Kasumi-1 (cell line): ENCODE measurements at places on chromosomes 2 and 18.

DNA sequence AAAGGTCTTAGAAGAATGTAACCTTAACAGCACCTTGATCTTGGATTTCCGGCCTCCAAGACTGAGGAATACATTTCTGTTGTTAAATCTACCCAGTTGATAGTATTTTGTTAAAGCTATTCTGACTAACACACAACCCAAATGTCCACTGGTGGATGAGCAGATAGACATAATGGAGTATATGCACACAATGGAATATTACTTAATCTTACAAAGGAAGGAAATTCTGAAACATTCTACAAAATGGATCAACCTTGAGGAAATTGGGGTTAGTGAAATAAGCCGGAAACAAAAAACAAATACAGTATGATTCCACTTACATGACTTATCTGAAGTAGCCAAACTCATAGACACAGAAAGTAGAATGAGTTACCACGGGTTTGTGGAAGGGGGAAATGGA, 168.7 kb downstream of the ZNF804A start:
- no peak for DNase-seq

GRCh38 chr18:59801576-59801975, 98.2 kb upstream of the PMAIP1 start:
- no peak for DNase-seq

DNA sequence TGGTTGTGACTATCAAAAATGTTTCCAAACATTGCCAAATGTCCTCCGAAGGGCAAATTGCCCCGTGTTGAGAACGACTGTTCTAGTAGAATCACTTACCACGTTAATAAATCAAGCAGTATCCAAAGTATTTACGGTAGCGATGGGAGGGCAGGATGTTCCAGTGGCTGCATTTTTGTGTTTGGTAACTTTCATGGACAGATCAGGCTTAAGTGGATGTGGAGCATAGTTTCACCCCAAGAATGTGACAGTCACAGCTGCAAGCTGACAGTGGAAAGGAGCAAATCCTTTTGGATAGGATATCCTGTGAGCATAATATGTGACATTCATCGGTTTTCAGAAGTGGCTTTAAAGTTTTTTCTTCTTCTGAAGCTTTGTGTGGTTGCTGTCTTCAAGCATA, 46.3 kb upstream of the DARS1 start:
- no peak for DNase-seq

DNA sequence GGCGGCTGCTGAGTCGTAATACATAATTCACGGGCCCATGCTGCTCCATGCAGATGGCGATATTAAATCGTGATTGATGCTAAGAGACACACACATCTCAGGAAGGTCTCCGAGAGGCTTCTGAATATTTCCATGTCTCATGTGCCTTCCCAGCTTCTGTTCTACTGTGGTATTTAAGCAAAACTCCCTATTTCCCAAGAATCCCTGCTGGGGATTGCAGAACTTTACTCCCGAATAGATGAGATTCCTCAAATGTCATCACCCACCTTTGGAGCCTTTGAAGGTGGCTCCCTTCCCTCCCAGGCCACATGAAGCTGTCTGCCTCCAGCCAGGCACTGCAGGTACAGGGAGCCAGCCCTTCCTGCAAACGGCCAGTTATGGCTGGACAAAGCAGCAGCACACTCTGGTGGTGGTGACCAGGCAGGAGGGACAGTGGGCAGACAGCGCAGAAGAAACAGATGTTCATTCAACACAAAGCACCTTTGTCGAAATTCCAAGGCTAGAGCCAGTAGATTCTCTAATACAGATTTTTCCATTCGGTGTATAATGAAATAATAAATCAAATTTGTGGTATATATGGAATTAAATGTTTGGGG, 14.1 kb downstream of the NRP2 start:
- no peak for DNase-seq

GRCh38 chr2:153068052-153068451, 349.6 kb downstream of the ARL6IP6 start:
- DNase-seq, result peak; percentile 53

GRCh38 chr2:151071382-151071781, 190.3 kb downstream of the RBM43 start:
- DNase-seq, result peak; percentile 30

DNA sequence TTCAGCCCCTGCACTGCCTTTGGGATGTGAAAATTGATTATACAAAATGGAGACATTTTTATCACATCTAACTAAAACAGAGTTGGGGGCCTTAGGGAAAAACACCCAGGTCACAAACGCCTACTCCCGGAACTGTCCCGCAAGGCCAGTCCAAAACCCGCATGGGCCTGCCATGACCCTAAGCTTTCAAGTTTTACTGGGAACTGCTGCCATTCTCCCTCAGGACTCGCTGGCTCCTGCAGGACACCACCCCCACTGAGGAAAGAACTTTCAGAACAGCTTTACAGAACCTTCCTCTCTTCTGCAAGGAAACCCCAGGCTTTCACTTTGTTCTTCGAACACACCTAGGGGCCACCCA, 320.4 kb upstream of the HS6ST1 start:
- no peak for DNase-seq

GRCh38 chr2:239394346-239394945, 6.4 kb downstream of the HDAC4 start:
- no peak for DNase-seq

DNA sequence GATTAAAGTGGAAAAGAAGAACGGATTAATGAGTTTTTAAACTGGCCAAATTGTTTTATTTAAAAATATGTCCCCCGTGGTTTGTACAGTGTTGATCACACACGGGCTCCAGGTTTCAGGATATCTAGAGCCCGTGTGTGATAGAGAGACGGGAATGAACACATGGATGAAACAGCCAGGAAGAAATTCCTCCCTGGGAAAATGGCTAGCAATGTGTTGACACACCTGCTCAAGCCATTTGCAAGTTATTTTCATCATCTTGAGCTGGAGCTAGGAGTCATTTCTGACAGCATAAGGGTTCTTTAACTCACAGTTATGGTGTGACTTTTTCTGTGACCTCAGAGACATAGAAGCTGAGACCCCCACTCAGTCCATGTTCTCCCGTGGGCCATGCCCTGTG, 81.6 kb downstream of the LRRFIP1 start:
- DNase-seq, result no peak

- no peak for DNase-seq
Measured at GRCh38 chr2:41079011-41079410, 627.1 kb upstream of the SLC8A1 start.

GRCh38 chr2:236745420-236746210, 176.0 kb downstream of the ACKR3 start:
- no peak for DNase-seq

- DNase-seq, result peak; percentile 54
Measured at GRCh38 chr2:106572541-106573450, 85.6 kb downstream of the CD8B2 start.

DNA sequence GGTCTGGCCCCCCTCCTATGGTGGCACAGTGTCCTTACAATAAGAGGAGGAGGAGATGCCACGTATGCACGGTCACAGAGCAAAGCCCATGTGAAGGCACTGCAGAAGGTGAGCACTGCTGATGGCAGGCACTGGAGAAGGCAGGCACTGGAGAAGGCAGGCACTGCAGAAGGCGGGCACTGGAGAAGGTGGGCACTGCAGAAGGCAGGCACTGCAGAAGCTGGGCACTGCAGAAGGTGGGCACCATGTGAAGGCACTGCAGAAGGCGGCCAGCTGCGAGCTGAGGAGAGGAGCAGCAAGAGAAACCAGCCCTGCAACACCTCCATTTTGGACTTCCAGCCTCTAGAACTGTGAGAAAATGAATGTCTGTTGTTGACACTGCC, 46.3 kb downstream of the MEX3C start:
- DNase-seq, result no peak

GRCh38 chr2:98463081-98463481, 18.4 kb downstream of the INPP4A start:
- DNase-seq, result no peak

DNA sequence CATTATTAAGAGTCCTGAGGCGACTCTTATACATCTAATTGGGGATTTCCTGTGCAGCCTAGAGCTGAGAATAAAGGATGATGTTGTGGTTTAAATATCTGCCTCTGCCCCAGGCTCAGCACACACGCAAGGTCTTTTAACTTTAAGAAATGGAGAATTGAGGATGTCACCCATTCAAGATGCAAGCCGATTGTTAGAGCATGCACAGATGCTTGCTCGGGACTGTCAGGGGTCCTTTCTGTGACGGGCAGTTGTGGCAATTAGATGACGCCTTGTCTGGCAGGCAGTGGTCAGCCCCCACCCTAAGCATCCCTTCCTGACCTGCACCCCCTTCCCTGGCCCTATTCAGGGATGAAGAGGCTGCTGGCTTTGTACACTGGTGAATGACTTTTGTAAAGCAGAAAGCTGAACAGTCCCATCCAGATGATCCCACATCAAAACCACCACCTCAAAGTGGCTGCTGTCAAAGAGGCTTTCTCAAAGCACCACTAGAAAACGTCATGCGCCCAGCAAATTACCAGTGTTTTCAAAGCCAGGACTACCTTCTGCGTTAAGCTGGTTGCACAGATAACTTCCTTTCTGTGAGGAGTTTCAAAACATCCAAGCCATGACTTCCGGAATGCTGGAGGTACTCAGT, 23.7 kb downstream of the FAM178B start:
- DNase-seq, result peak; percentile 31

- no peak for DNase-seq
Measured at GRCh38 chr18:22342625-22343024, 75.1 kb downstream of the CTAGE1 start.

GRCh38 chr18:23943903-23944624, 70.5 kb upstream of the TTC39C start:
- DNase-seq, result no peak

DNA sequence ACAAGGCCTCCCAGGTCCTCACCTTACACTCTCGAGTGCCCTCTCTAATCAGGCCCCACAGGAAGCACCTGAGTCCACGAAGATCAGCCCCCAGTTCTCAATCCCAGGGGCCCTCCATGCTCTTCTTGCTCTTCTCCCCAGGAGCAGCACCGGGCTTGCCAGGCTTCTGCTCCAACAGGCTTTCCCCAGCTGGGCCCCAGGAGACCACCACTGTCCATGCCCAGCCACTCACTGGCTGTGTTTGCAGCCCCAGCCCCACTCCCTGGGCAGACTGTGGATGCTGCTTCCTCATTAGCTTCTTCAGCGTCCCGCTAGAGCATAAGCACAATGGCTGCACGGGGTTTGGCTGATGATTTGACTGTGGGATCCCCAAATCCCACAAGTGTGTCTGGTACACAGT, 781.9 kb downstream of the GALR1 start:
- no peak for DNase-seq

DNA sequence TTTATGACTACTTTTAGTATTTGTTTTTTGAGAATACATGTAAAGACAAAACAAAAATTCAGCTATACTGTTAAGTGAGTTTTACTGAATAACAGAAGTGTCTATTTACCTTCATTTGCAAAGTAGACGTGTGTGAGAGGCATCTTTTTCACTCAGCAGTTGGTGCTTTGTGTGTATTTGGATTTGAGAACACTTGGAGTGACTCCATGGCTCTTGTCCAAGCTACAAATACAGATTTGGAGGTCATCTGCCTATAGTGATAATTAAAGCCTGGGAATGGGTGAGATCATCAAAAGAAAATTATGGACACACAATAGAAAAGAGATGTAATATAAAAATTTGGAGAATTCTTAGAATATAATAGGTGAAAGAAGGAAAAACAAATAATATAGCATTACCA, 6.2 kb downstream of the NAB1 start:
- DNase-seq, result no peak

GRCh38 chr2:240645801-240646175, 20.5 kb downstream of the GPR35 start:
- no peak for DNase-seq

- no peak for DNase-seq
Measured at GRCh38 chr2:137190411-137191195, 425.3 kb downstream of the THSD7B start.

DNA sequence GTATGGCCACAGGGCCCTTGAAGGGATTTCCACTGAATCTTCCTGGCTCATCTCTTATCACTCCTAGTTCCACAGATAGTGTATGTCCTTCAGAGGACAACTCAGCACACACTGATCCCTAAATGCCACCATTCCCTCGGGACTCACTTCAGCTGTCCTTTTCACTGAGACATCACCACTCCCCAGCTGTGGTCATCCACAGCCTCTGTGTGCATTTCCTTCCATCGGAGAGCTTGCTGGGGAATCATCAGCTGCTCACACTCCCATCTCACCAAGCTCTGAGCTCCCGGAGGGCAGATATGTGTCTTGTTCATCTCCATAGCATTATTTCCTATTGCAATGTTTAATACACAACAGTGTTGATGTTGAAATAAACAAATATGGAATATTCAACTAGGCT, 759.5 kb downstream of the RNF144A start:
- no peak for DNase-seq
